ENCODE measurements at places on chromosomes 3 and 15.

DNA sequence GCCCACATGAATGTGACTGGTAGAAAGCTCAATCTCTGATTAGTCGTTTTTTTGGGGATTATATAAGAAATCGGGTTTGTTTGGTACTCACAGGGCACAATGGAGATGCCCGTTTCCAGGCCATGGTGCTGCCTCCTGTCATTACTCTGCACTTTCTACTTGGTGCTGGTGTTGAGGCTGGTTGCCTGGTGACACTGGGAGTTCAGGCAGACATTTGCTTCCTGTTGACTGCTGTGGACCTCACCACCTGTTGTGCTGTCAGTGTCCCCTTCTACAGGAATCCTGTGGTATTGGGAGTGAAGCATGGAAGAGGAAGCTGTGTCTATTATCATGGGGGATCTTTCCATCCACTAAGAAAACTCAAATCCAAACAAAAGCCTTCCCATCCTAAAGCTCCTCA, 227.2 kb upstream of the TBL1XR1 start:
- no peaks in the 10 kb centered on the region for H3K27me3 ChIP-seq
- no peaks in the 10 kb centered on the region for H3K36me3 ChIP-seq
- peaks cover 6% of the 10 kb centered on the region for H3K4me1 ChIP-seq
- H3K4me3 ChIP-seq = no peak overlapping the region

DNA sequence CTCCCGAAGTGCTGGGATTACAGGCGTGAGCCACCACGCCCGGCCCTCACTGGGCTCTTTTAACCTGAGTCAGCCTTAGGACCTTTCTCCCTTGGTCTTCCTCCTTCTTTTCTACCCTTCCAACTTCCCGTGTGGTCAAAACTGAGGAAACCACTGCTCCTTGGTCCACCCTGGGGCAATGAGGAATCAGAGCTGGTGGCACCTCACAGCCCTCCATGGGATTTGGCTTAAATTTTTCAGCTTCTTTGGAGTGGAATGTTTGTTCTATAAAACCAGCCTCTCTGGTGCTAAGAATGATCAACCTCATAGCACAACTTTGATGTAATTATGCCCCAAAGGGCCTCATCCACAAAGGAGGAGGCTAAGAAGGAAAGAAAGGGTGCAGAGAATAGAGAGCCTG, 76.6 kb upstream of the CFAP20DC start:
- H3K27me3 ChIP-seq = no peaks in the 10 kb centered on the region
- H3K4me1 ChIP-seq = peaks cover 10% of the 10 kb centered on the region
- H3K4me3 ChIP-seq = no peak overlapping the region
- no peak overlapping the region for H3K27ac ChIP-seq

- H3K36me3 ChIP-seq = no peaks in the 10 kb centered on the region
- H3K27ac ChIP-seq = peak overlapping the region; percentile 90
- H3K27me3 ChIP-seq = no peaks in the 10 kb centered on the region
- peak; percentile 81 for DNase-seq
- peak overlapping the region; percentile 69 for H3K4me3 ChIP-seq
Observed at GRCh38 chr15:38068626-38069391, 134.4 kb downstream of the TMCO5A start.

DNA sequence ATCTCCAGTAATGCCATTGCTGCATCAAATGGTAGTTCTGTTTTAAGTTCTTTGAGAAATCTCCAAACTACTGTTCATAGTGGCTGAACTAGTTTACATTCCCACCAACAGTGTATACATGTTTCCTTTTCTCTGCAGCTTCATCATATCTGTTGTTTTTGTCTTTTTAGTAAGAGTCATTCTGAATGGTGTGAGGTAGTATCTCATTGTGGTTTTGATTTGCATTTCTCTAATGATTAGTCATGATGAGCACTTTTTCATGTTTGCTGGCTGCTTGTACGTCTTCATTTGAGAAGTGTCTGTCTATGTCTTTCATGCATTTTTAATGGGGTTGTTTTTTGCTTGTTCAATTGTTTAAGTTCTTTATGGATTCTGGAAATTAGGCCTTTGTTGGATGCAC, 10.2 kb upstream of the GCSAM start:
- no peaks in the 10 kb centered on the region for H3K36me3 ChIP-seq
- H3K4me1 ChIP-seq = peaks cover 5% of the 10 kb centered on the region
- H3K27ac ChIP-seq = no peak overlapping the region
- no peak overlapping the region for H3K4me3 ChIP-seq
- H3K27me3 ChIP-seq = no peaks in the 10 kb centered on the region

- DNase-seq = peak; percentile 21
- H3K4me3 ChIP-seq = no peak overlapping the region
- no peaks in the 10 kb centered on the region for H3K4me1 ChIP-seq
- no peak overlapping the region for H3K27ac ChIP-seq
- H3K27me3 ChIP-seq = no peaks in the 10 kb centered on the region
Observed at GRCh38 chr15:39462691-39463090, 118.2 kb upstream of the THBS1 start.

DNA sequence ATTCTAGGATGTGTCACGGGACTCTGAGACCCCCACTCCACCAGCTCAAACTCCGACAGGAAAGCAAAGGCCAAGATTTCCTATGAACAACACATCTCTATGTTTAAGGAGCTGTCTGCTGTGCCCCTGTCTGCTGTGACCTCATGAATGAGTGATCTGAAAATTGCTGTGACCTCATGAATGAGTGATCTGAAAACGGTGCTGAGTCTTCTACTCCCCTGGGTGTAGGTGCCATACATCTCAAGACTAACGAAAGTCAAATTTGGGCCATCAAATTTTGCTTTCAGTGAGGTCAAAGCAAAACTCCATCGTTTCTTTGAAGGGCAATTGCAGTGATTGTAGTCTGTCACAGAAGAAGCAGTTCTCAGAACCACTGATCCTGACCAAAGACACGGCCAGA, 24.4 kb downstream of the IL5RA start:
- no peak overlapping the region for H3K4me3 ChIP-seq
- DNase-seq = no peak
- no peak overlapping the region for H3K27ac ChIP-seq
- H3K36me3 ChIP-seq = no peaks in the 10 kb centered on the region
- no peaks in the 10 kb centered on the region for H3K27me3 ChIP-seq

DNA sequence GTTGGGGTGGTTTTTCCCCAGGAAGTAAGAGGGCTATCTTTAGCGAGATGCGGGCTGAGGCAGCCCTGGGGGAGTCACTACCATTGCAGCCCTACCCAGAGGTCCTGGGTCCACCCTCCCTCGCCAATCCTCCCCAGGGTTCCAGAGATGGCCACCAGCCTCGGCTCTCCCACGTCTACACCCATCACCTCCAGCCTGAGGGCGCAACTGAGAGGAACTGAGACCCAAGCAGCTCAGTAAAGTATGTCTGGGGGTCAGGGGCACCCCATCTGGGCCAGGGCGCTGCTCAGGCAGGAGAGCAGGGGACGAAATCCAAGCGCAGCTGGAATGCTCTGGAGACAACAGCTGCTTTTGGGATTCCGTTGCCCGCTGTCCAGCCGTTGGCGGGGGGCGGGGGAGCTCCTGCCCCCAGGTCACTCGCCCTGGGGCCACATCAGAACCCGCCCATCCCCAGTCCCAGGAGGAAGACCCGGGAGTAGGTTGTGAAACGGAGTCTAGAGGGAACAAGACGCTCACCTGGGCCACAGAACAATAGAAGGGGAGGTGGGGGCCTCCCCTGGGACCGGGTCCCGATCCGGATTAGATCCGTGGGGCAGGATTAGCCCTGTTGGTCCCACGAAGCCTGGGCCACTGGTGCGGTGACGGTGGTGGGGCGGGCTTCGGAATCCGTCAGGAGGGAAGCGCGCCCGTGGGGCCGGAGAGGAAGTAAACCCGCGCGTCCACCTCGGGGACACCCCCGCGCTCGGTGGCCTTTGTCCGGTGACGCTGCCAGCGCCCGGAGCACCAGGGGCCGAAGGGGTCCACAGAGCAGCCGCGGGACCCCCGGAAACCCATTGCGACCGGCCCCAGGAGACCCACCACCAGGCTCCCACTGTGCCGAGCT, 1.4 kb upstream of the NDUFAF3 start:
- peak overlapping the region; percentile 95 for H3K27ac ChIP-seq
- H3K4me3 ChIP-seq = peak overlapping the region; percentile 89
- no peaks in the 10 kb centered on the region for H3K27me3 ChIP-seq
- H3K36me3 ChIP-seq = peaks cover 66% of the 10 kb centered on the region

- no peaks in the 10 kb centered on the region for H3K4me1 ChIP-seq
- DNase-seq = peak; percentile 14
- H3K27ac ChIP-seq = no peak overlapping the region
- no peak overlapping the region for H3K4me3 ChIP-seq
Observed at GRCh38 chr3:65412588-65412987, 626.1 kb downstream of the MAGI1 start.

- H3K4me1 ChIP-seq = no peaks in the 10 kb centered on the region
- no peaks in the 10 kb centered on the region for H3K27me3 ChIP-seq
- no peak overlapping the region for H3K27ac ChIP-seq
- H3K4me3 ChIP-seq = no peak overlapping the region
Observed at GRCh38 chr3:155302891-155303290, 9.4 kb upstream of the STRIT1 start.

DNA sequence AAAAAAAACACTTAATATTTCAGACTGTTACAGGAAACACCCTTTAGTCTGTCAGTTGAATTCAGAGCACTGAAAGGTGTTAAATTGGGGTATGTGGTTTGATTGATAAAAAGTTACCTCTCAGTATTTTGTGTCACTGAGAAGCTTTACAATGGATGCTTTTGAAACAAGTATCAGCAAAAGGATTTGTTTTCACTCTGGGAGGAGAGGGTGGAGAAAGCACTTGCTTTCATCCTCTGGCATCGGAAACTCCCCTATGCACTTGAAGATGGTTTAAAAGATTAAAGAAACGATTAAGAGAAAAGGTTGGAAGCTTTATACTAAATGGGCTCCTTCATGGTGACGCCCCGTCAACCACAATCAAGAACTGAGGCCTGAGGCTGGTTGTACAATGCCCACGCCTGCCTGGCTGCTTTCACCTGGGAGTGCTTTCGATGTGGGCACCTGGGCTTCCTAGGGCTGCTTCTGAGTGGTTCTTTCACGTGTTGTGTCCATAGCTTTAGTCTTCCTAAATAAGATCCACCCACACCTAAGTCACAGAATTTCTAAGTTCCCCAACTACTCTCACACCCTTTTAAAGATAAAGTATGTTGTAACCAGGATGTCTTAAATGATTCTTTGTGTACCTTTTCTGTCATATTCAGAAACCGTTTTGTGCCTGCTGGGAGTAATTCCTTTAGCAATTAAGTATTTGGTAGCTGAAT, 17.9 kb downstream of the TMEM43 start:
- H3K27me3 ChIP-seq = no peaks in the 10 kb centered on the region
- H3K4me3 ChIP-seq = peak overlapping the region; percentile 21
- peak overlapping the region; percentile 99 for H3K27ac ChIP-seq
- H3K4me1 ChIP-seq = peaks cover 54% of the 10 kb centered on the region
- H3K36me3 ChIP-seq = peaks cover 71% of the 10 kb centered on the region

GRCh38 chr15:92751528-92751927, 96.0 kb upstream of the FAM174B start:
- H3K4me3 ChIP-seq = no peak overlapping the region
- H3K36me3 ChIP-seq = no peaks in the 10 kb centered on the region
- no peak for DNase-seq
- no peaks in the 10 kb centered on the region for H3K4me1 ChIP-seq
- no peak overlapping the region for H3K27ac ChIP-seq
- no peaks in the 10 kb centered on the region for H3K27me3 ChIP-seq

GRCh38 chr15:44719293-44719999, 8.1 kb downstream of the B2M start:
- peaks cover 47% of the 10 kb centered on the region for H3K36me3 ChIP-seq
- no peak overlapping the region for H3K27ac ChIP-seq
- peak; percentile 16 for DNase-seq

GRCh38 chr15:91223863-91224262, 123.8 kb downstream of the SV2B start:
- no peaks in the 10 kb centered on the region for H3K36me3 ChIP-seq
- no peaks in the 10 kb centered on the region for H3K4me1 ChIP-seq
- H3K4me3 ChIP-seq = no peak overlapping the region
- no peak for DNase-seq
- H3K27ac ChIP-seq = no peak overlapping the region

DNA sequence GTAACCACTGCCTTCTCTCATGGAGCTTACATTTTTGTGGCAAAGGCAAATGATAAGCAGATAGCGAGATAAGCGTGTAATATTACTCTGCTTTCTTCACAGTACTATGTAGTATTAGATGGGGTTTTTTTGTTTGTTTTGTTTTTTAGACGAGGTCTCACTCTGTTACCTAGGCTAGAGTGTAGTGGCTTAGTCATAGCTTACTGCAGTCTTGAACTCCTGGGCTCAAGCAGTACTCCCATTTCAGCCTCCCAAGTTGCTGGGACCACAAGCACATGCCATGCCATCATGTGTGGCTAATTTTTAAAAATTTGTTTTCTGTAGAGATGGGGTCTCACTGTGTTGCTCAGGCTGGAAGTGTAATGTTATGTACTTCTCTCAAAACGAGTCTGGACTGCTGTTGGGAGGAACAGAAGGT, 22.9 kb downstream of the MBNL1 start:
- no peak overlapping the region for H3K27ac ChIP-seq
- H3K4me1 ChIP-seq = peaks cover 39% of the 10 kb centered on the region
- peaks cover 14% of the 10 kb centered on the region for H3K36me3 ChIP-seq
- DNase-seq = no peak
- H3K4me3 ChIP-seq = no peak overlapping the region
- H3K27me3 ChIP-seq = no peaks in the 10 kb centered on the region

- no peak for DNase-seq
- H3K36me3 ChIP-seq = peaks cover 94% of the 10 kb centered on the region
- no peaks in the 10 kb centered on the region for H3K27me3 ChIP-seq
- H3K4me3 ChIP-seq = no peak overlapping the region
- no peak overlapping the region for H3K27ac ChIP-seq
- no peaks in the 10 kb centered on the region for H3K4me1 ChIP-seq
Observed at GRCh38 chr3:114078126-114078525, 21.6 kb downstream of the QTRT2 start.

DNA sequence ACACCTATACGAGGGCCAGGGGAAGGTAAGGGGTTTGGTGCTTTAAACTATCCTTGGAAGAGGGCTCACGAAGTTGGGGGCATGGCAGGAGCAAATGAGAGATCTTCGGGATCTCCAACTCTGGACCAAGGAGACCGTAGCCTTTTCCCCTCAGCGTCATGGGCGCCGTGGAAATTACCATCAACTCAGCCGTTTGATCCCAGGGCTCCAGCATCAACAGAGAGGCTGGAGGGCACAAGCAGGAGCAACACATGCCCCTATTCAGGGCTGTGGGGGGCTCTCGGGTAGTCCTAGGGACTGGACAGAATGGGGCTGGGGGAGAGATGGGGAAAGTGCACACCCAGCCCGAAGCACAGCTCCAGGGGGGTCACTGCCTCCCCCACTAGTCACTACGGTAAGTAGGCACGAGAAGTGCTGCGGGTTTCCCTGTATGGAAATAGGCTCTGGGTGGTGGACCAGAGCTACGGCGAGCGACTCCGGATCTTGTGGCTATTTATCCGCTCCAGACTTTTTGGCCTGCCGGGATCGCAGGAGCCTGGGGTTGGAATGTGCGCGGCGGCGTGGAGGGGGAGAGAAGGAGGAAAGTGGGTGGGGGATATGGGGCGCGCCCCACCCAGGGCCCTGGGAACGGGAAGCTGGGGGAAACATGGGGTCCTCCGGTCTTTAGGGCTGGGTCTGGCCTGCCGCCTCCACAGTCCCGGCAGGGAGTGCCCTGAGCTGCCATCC, 539 bp upstream of the LAMB2 start:
- peaks cover 16% of the 10 kb centered on the region for H3K4me1 ChIP-seq
- no peaks in the 10 kb centered on the region for H3K27me3 ChIP-seq
- peak overlapping the region; percentile 84 for H3K27ac ChIP-seq
- peaks cover 26% of the 10 kb centered on the region for H3K36me3 ChIP-seq
